ENCODE measurements at places on chromosomes 6 and 20.

DNA sequence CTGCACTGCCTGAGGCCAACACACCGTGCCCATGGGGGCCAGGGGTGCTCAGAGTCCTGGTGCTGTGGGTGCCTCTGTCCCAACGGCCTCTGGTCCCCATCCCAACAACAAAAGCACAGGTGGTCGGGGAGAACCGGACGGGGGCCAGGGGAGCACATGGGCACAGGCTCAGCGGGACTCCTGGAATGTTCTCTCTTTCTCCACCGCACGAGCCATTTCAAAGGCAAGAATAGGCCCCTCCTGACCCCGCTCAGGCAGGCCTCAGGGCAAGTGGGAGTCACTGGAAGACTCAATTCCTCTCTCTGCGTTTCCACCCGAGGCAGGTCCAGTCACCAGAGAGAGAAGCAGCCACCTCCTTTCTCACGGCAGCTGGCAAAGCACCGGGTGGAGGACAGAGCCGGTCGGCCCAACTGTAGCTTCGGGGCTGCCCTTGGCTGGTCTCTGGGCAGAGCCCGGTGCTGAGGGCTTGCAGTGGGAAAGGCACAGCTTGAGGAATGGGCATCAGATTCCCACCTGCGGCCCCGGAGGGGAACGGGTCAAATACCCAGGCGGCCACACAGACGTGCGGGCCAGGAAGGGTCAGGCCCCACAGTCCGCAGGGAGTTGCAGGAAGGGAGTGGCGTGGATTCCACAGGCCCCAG lies 55.2 kb downstream of the KCNQ2 start:
- no peak for DNase-seq

DNA sequence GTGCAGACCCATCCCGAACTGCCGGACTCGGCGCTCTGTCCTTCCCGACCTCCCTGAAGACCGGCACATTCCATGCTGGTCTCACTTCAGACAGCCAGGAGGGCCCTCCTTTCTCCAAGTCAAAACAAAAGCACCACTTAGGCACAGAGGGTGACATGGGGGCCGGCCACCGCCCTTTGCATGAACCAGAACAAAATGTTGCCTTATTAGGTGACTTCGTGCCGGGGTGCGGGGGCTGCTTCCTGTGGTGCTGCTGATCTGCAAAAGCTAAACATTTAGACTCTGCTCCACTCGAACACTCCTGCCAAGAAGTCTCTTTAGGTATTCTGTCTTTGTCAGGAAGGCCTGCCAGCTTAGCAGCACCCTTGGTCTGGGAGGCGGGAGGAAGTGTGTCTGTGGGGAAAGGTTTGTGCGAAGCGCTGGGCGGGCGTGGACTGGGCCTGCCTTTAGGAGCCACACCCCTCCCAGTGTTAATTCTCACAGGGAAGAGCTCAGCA lies 133.8 kb downstream of the SMOC2 start:
- DNase-seq: no peak

- DNase-seq: no peak
Measured at GRCh38 chr20:7085467-7085866, 318.0 kb downstream of the BMP2 start.

- no peak for DNase-seq
Measured at GRCh38 chr6:118319894-118320649, 228.0 kb upstream of the PLN start.

GRCh38 chr6:72553531-72554511 lies 68.0 kb upstream of the KCNQ5 start:
- DNase-seq: no peak

- no peak for DNase-seq
Measured at GRCh38 chr6:120405947-120406346, 928.3 kb downstream of the TBC1D32 start.

DNA sequence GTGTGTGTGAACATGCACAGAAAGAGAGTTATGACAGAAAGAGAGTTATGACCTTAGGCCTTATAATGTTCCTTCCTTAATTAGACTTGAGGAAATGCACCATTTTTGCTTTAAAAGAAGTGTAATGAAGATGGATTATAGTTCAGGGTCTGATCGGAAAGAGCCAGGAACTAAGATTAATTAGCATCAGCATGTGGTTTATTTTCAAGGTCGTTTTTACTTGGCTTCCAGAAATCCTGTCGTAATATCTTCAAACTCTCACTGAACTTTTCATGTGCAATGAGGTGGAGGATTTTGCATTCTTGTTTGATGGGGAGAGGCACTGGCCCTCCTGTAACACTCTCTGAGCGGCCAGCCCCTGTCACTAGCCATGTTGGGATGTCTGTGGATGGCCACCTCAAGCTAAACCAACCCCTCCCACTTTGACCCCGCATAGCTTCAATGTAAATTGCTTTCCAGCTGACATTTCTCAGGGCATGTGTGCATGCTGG lies 116.8 kb downstream of the CDC5L start:
- no peak for DNase-seq

GRCh38 chr6:135094403-135094821 lies 39.8 kb upstream of the HBS1L start:
- no peak for DNase-seq

DNA sequence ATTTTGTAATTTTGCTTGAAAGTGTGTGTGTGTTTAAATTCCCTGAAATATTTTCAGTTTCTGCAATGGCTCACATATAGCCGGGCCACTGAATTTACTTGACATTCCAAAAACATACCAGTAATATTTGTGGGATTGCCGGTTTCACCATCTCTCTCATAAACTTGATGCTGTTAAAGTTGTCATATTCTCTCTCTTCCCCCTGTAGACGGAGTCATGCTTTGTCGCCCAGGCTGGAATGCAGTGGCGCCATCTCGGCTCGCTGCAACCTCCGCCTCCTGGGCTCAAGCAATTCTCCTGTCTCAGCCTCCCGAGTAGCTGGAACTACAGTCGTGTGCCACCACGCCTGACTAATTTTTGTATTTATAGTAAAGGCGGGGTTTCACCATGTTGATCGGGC lies 122.1 kb downstream of the TIAM2 start:
- no peak for DNase-seq

DNA sequence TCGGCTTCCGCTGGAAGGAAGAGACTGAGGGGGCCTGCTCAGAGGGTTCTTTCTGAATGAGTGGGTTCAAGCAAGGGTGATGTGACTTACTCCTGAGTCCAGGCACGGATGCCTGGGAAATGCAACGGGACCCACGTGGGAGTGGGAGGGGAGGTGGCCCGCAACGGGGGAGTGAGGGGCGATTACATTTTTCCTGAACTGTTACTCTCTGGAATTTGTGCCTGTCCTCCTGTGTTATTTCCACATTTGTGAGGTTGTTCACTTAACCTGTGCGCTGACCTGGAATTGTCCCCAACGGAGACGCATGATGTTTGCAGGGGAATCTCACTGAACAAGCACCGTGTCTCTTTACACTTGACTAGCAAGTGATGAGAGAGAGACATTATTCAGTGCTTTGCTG lies 209.4 kb downstream of the CDH4 start:
- DNase-seq: no peak

- DNase-seq: no peak
Measured at GRCh38 chr6:32983964-32984621, 15.7 kb downstream of the BRD2 start.

DNA sequence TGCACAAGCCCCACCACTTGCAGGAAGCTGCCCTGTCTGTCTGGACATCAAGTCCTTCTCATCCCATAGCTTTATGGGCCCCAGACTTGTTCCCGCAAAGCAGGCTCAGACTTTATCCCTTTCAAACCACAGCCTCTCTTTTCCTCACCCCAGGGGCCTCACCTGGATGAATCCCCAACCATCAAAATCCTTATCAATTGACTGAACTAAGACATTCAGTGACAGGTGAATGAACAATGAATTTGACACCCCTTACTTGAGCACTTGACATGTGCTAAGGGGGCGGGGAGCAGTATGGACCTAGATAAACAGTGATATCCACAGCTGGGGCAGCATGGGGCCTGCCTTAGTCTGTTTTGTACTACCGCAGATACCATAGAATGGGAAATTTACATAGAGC lies 5.0 kb downstream of the RAB44 start:
- DNase-seq: no peak

DNA sequence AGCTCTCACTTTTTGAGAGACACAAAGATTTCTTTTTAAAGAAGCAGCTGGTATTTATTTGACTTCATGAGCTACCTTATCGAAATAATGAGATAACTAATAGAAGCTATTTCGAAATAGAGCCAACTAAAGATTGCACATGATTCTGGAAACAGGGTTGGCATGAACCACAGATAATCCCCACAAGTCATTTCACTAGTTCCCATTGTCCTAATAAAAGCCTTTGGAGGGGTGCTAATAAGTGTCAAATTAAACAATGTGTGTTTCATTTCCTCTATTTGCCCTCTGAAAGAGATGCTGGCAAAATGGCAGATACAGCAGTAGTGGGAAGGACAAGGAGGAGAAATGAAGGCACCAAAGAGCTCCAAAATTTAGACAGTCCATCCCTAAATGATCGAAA lies 78.6 kb upstream of the RIPOR2 start:
- no peak for DNase-seq

DNA sequence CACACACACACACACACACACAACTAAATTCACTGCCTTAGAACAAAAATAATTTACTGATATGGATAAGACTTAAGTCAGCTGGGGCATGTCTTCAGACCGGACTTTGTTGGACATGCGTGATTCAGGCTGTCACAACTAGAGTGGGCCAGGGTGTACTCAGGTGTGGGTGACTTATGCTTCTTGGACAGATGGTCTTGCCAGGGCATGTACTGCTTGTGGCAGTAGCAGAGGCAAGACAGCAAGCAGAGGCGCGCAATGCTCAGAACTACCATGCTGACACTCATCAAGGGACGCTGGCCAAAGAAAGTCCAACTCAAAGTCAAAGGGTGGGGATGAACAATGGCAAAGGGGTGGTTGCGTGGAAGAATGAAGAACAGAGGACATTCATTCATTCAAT lies 437.5 kb downstream of the CBLN4 start:
- no peak for DNase-seq

GRCh38 chr6:30497714-30498113 lies 8.4 kb downstream of the HLA-E start:
- no peak for DNase-seq

- DNase-seq: no peak
Measured at GRCh38 chr6:43454696-43455530, 435 bp downstream of the DLK2 start.

DNA sequence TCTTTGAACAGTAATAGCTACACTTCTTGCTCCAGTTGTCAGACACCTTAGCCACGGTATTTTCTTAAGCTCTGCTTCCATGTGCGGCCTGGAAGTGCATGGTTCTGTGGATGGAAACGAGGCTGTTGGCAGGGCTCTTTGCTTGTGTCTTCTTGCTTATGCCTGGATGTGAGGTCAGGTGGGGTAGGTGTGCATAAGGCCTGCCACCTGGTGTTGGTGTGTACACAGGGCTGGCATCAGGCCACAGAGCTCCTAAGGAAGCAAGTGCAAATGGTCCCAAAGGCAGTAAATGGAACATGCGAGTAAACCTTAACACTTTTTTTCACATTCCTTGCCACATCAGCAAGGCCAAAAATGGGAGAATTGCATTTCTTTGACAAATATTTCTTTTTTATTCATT lies 158.1 kb upstream of the GMDS start:
- DNase-seq: no peak

GRCh38 chr20:58054780-58055373 lies 173.6 kb downstream of the ANKRD60 start:
- no peak for DNase-seq

GRCh38 chr6:157510323-157511188 lies 129.6 kb downstream of the ZDHHC14 start:
- no peak for DNase-seq

DNA sequence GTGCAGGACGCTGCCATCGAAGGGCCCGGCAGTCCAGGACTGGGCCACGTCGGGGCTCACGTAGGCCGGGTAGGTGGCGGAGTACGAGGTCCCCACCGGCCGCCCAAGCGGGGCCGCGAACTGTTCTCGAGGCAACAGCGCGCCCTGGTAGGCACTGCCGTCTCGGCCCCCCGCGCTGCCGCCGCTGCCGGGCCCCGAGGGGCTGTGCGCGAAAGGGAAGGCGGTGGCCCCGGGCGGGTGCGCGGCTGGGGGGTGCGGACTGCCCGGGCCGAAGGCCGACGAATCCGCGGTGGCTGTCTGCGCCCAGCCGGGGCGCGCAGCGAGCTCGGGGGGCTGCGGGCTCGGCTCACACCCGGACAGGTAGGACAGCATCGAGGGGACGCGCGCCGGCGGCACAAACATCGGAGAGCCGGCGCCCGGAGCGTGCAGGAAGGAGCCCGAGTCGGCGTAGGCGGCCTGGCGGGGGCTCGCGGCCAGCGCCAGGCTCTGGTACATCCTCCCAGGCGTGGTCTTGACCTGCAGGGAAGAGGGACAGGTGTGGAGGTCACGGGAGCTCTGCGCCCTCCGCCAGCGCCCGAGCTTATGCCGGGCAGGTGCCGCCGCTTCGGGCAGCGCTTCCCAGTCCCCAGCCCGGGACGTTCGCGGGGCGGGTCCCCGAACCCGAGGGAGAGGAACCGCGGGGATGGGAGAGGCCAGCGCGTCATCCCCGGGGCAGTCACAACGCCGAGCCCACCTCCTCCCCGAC lies 596 bp downstream of the GATA5 start:
- DNase-seq: no peak

- DNase-seq: no peak
Measured at GRCh38 chr6:5325173-5325572, 63.9 kb downstream of the FARS2 start.

- DNase-seq: no peak
Measured at GRCh38 chr6:166194914-166195859, 27.5 kb upstream of the TBXT start.

GRCh38 chr6:107656883-107657282 lies 167.0 kb downstream of the SOBP start:
- no peak for DNase-seq

DNA sequence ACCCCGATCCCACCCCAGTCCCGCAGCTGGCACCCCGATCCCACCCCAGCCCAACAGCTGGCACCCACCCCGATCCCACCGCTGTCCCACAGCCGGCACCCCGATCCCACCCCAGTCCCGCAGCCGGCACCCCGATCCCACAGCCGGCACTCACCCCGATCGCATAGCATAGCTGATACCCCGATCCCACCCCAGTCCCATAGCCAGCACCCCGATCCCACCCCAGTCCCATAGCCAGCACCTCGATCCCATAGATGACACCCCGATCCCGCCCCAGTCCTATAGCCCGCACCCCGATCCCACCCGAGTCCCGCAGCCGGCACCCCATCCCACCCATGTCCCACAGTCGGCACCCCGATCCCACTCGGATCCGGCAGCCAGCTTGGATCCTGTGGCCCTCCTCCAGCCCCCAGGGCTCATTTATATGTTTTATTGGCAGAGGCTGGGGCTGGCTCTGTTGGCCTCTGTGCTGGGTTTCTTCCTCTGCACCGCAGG lies 897 bp upstream of the GMEB2 start:
- DNase-seq: no peak
